ENCODE measurements at places on chromosomes 1 and 21. TPM values are rescaled to one million over a fixed set of nuclear protein-coding genes. Genes with fewer than 3 reads are reported as not detected.

DNA sequence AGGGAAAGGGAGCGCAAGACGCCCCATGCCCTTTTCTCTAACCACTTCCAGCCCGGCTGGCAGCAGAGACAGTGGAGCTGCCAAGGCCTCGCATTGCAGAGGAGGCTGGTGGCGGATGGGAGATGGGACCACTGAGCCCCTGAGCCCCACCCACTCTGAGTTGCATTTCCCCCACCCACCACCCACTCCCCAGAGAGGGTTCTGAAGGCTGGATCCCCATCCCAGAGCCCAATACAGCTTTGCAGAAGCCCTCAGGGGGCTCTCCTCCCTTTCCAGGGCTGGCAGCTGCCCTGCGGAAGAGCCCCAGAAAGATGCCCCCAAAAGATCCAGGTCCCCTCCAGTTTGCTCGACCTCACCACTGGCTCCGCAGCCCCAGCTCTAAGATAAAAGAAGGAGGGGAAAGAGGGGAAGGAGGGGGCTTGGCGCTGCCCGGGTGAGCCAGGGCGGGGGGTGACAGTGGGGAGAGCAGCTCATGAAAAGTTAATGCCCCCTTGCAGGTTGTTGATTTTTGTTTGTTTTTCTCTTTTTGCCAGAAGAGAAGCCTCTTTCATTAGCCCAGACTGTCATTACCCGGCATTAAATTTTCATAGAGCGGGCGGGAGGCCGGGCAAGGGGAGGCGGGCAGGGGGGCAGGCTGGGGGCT lies 38.4 kb upstream of the CASZ1 start:
- no peak for DNase-seq

DNA sequence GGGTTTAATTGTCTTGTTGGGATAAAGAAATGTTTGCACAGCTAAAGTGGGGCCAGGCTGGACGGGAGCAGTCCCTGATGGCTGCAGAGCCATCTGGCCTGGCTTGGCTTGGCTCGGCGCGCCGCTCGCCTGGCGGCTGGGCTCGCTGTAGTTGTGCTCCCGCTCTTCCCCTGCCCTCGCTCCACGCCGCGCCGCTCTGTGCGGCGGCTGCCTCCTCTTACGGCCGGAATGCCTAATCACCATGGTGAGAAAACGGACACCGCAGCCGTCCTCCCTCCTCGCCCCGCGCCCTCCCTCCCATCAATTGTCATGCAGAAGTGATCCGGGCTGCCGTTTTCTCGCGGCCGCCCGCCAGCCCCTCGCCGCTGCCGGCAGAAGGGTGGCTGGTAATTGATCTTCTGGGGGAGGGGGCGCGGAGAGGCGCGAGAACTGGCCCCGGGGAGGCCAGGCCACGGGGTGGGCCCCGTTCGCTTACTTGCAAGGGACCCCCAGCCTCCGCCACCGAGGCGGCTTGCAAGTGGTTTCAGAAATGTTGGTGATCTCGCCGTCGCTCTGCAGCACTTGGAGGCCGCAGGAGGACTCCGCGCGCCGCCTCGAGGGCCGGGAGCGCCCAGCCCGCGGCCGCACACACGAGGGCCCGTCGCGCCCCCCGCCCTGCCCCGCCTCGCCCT lies 12.4 kb downstream of the RNF220 start:
- no peak for DNase-seq

DNA sequence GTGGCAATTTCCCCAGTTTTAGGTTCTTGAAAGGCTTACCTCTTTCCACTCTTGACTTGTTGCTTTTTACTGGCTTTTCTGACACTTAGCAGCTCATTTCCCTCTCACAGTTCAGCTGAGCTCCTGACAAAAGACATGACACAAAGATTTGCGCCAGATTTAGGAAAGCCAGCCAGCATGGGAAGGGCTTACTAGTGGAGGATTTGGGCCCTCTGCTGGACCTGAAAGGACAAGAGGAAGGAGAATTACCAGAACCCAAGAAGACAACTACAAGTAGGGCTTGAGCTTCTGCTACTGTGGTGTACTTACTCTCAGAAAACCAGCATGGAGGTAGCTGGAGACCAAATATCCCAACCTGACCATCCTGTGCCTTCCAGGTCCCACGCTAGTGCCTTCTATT lies 784.5 kb downstream of the BRINP3 start:
- DNase-seq: no peak

DNA sequence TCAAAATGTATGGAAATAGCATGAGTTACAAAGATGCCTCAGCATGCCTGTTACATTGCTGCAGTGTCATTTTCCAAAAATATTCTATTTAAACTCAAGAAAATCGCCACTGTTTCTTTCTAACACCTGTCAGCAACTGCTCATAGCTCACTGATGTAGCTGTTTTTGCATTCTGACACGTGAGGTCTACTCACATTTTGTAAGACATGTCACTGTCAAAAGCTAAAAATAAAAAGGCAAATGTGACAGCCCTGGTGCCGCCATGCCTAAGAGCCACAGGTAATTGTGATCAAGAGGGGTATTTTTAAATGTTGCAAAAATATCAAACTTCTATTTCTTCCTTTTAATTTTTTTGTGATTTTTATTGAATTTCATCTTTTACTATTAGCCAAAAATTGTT lies 556.2 kb upstream of the TMPRSS15 start:
- no peak for DNase-seq

DNA sequence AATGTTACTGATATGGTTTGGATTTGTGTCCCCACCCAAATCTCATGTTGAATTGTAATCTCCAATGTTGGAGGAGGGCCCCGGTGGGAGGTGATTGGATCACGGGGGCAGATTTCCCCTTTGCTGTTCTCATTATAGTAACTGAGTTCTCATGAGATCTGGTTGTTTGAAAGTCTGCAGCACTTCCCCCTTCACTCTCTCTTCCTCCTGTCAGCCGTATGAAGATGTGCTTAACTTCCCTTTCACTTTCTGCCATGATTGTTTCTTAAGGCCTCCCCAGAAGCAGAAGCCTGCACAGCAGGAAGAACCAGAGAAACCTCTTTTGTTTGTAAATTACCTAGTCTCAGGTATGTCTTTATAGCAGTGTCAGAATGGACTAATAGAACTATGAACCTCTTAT lies 28.4 kb downstream of the TRIM33 start:
- DNase-seq: no peak

DNA sequence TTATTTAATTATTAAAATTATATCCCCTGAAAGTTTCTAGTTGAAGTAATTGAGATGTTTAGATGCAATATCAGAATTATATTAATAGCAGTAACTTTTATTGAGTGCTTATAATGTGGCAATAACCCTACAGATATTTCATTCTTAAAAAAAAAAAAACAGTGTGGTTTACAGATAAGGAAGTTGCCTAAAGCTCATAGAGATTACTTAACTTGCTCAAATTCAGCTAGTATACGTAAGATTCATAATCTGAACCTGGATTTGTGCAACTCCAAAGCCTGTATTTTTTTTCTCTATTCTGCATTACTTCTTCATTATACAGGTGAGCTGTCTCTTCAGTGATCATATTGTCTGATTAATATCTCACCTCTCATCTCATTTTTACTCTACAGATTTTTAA lies 156.0 kb upstream of the PTBP2 start:
- DNase-seq: no peak

The BECN2 gene
- not detected for total RNA-seq

The LRRC3 gene
- 0.92 TPM for total RNA-seq

The C1orf226 gene
- total RNA-seq: 0.12 TPM

The TTLL10 gene
- not detected for total RNA-seq

The ASTN1 gene
- total RNA-seq: 0.47 TPM

The ICOSLG gene
- 0.40 TPM for total RNA-seq

The TTLL7 gene
- total RNA-seq: 4.8 TPM

The PUM1 gene
- 40.2 TPM for total RNA-seq

The RGSL1 gene
- total RNA-seq: not detected

The FOXO6 gene
- not detected for total RNA-seq

All from NCI-H460 (cell line).